Left cardiac atrium (tissue), 4 donors: ENCODE measurements at places on chromosomes 6 and 20. TPM values are rescaled to one million over a fixed set of nuclear protein-coding genes. Genes with fewer than 3 reads are reported as not detected.

GRCh38 chr20:37072293-37073196 lies 23.3 kb downstream of the RBL1 start:
- DNase-seq = no peak

- no peak for DNase-seq
Measured at GRCh38 chr20:58088625-58089024, 139.8 kb downstream of the ANKRD60 start.

GRCh38 chr6:113082745-113083144 lies 735.6 kb downstream of the RFPL4B start:
- no peak for DNase-seq

- no peak for DNase-seq
Measured at GRCh38 chr6:155561257-155561965, 105.8 kb upstream of the NOX3 start.

GRCh38 chr6:133359760-133360159 lies 118.6 kb downstream of the EYA4 start:
- no peak for DNase-seq

DNA sequence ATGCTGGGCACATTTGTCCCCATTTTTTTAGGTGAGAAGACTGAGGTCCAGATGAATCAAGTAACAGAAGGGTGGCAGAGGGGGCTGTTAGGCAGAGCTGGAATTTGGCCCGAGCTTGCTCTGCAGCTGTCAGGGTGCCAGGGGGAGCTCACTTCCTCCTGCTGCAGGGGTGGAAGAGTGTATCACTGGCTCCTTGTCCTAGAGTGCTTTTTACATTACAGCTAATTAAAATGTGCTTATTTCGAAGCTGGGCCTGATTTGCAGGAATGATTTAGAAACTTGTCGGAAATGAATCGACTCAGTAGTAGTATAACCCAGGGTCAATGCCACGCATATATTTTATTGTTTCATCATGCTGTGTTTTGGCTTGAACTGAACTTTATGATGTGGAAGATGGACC lies 11.1 kb downstream of the TOX2 start:
- no peak for DNase-seq

- DNase-seq = peak; percentile 25
Measured at GRCh38 chr6:68777956-68778355, 142.9 kb downstream of the ADGRB3 start.

- no peak for DNase-seq
Measured at GRCh38 chr20:18971574-18971973, 158.0 kb downstream of the SCP2D1 start.

DNA sequence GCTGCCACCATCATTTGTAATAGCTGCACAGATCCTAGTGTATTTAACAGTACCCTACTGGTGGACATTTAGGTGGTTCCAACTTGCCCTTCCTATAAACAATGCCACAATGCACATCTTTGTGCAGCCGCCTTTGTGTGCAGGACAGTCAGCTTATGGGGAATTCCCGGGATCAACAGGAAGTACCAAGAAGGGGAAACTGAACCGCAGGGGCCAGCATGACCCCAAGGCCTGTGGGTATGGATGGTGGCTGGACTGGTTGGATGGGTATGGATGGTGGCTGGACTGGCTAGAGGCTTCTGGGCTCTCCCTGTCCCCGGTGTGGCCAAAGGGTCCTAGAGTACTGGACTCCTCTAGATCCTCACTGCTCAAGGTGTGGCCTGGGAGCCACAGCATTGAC lies 46.7 kb downstream of the CEBPB start:
- DNase-seq = no peak

- no peak for DNase-seq
Measured at GRCh38 chr6:101740631-101741030, 347.1 kb downstream of the GRIK2 start.

- no peak for DNase-seq
Measured at GRCh38 chr6:163786995-163787671, 372.6 kb downstream of the QKI start.

GRCh38 chr6:168206186-168206585 lies 113.4 kb downstream of the DACT2 start:
- no peak for DNase-seq

DNA sequence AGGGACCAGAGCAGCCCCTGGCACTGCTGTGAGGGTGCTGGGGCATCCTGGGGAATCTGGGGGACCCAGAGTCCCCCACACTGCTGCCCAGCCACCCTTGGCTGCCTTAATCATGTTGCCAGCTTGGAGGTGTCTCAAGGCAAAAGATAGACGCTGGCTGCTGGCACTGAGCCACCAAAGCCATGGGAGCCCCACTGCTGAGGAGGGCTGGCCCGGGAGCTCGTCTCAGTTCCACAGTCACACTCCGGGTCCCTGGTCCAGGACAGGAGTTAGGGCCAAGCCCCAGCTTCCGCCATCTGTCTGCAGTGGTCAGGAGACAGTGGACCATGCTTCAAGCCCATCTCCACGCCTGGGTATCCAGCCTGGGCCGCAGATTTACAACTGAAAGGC lies 41.0 kb upstream of the HMGA1 start:
- no peak for DNase-seq

- DNase-seq = no peak
Measured at GRCh38 chr6:109192865-109193264, 97.6 kb downstream of the CEP57L1 start.

- DNase-seq = no peak
Measured at GRCh38 chr6:148528292-148528691, 185.7 kb downstream of the SASH1 start.

DNA sequence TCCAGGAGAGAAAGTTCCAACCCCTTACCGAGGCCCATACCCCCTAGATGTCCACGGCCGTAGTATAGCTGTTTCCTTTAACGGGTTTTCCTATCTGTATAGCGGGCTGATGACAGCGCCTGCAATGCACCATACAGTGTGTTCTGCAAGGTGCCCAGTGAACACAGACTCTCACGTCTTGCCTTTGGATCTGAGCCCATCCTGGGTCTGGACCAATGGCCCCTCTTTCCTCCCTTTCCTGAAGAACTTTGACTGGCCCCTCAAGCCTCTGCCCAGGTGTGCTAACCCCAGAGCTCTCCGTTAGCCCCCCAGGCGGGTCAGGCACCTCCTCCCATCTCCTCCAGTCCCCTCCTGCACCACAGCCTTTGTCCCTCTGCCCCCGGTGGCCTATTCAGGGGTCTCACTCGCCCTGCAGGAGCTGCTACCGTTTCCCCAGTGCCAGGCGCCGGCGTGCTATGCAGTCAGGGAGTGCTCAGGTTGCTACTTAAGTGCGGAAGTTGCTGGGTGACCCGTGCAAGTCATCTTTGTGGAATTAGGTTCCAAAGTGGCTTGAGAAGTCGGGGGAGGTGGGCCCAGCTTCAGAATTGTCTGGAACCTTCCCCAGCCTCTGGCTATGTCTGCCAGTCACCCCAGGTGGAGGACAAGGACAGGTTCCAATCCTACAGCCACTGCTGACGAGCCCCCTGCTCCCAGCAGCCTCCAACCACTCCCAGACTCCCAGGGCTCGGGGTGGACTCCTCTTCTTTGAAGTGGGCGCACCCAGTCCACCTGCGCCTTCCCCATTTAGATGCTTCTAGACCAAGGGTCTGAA lies 35.0 kb upstream of the ZBP1 start:
- no peak for DNase-seq

DNA sequence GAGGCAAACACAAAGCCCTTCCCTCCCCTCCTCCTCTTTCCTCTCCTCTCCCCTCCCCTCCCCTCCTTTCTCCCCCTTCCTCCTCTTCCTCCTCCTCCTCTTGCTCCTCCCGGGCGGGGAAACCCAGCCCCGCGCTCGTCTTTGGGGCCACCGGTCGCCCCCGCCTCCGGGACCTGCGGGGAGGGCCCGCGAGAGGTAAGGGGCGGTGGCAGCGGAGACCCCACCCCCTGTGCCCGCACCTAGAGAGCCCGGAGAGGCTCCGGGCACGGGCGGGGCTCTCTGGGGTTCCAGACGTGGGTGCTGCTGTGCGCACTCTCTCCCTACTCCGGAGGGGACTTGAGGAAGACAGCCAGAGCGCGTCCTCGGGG lies at the start of gene RIN2:
Gene RIN2 (plus strand): TSS at position 126 of the 368 bp plus-strand sequence. CDS start 131,344 bp downstream, outside the sequence.
- DNase-seq = no peak

DNA sequence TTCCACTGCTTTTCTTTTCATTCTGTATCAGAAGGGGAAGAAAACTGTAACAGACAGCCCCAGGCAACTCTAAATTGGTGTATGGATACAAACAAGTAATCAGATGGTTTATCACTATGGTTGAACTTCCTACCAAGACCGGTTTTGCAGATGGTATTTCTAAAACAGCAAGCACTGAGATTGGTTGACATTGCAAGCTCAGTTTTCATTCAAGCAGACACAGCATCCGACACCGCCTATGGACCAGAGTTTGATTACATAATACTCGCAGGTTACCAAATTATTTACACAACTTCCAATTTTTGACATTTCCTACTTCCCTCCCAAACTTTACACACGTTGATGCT lies 209.9 kb downstream of the ALDH8A1 start:
- no peak for DNase-seq

DNA sequence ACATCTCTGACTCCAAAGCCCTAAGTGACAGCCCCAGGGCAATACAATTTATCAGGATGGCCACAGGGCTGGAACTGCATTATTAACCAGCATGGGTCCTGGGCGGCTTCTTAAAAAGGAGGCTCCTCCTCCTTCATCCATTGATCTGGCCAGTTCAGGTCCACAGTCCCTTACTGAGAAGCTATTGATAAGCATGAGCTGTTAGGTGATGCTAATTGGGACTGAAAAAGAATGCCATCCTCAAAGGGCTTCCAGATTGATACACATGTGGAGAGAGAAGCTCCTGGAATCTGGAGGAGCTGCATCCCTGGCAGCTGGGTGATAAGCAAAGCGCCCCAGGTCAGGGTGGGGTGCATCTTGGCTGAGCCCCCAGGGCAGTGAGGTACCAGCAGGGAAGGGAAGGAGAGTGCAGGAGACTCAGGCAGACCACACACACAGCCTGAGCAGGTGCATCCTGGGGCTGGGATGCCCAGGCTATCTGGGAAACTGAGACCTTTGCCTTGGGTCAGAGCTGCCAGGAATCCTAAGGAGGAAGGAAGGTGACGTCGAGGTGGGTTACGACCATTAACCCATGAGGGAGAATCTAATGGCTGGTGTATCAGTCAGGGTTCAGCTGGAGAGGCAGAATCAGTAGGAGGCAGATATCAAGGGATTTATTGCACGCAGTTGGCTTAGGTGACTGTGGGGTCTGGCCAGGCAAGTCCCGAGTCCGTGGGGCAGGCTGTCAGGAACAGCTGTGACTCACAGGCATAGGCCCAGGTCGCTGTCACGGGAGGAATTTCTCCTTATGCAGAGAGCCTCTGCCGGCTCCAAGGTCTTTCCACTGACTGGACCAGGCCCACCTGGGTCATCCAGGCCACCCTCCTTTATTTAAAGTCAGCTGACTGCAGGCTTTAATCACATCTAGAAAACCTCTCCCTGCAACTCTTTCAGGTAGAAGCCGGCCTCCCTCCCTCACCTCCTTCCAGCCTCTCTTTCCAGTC lies 261.2 kb downstream of the BMP7 start:
- no peak for DNase-seq

DNA sequence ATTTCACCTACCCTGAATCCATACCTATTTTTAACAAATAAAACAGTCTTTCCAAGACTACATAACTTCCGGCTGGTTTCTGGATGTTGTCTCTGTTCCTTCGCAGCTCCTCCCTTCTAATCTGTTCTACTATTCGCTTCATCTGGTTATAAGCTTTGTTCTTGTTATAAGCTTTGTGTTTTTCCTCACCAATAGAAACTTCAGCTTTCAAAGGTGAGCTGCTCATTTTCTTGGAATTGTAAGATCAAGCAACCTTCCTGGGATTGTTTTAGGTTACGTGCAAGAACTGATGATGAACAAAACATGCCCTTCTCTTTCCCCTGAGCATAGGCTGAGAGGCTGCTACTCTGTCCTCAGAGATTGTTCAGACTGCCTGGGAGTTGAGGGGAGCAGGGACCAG lies 2.1 kb downstream of the GFOD1 start:
- DNase-seq = no peak

LY6G5B gene
- total RNA-seq = 3.2 TPM

SPTLC3 gene
- 8.1 TPM for total RNA-seq

SLC17A3 gene
- not detected for total RNA-seq

ZBP1 gene
- total RNA-seq = 0.47 TPM

CYP24A1 gene
- total RNA-seq = not detected

MICB gene
- total RNA-seq = 2.2 TPM

AARS2 gene
- total RNA-seq = 8.2 TPM

CST3 gene
- 940 TPM for total RNA-seq
